ENCODE measurements at places on chromosomes 7 and 10.
A peak's percentile ranks its signal among the peaks of the same experiment; 100 is the strongest.

DNA sequence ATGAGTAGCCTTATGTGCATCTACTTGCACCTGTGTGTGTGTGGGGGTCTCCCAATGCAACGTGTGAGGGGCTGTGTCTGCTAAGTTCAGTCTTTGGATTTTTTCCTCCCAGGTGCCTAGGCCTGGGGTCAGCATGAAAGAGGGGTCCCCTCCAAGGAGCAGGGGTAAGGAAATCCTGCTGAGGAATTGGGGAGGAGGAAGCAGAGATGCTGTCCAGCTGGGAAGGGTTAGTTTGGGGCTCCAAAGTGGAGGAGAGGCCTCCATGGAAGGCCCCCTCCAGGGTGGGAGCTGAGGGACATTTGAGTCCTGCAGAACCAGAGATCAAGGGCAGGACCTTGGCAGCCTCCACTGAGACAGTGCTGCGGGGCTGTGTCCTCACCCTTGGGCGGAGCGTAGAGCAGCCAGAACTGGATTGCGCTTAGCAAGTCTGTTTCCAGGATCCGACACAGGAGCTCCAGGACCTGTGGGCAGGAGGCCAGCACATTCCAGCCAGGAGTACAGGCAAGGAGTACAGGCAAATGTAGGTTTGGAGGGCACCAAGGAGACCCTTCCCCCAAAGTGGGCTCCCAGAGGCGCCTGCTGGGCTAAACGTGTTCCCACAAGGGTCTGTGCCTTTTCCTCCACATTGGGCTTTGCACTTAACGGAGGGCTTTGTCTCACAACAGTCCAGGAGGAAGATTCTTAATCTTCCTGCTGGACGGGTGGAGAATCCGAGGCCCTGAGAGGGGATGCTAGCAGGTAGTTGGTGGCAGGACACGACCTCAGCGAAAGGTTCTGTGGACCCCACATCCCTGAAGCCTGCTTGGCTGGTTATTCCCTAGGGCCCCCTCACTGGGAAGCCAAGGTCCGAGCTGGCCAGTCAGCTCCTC is 10.1 kb downstream of the TBATA start:
- DNase-seq, result no peak

DNA sequence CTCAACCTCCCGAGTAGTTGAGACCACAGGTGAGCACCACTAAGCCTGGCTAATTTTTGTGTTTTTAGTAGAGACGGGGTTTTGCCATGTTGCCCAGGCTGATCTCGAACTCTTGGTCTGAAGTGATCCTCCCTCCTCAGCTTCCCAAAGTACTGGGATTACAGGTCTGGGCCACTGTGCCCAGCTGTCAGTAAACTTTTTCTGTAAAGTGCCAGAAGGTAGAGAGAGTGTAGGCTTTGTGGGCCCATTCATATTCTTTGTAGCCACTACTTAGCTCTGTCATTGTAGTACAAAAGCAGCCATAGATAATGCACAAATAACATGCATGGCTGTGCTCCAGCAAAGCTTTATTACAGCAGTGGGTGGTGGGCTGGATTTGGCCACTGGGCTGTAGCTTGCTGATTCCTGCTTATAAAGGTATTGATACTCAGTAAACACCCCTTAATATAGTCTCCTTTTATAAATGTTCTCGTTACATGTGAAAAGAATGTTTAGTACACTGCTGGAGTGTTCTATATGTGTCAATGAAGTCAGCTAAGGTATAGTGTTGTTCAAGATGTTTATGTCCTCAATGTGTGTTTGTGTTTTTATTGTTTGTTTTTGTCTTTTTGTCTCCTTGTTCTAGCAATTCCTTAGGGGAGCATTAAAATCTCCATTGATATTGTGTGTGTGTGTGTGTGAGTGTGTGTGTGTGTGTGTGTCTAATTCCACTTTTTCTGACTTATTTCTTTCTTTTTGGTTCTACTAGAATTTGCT is 644.7 kb upstream of the DPP6 start:
- no peak for DNase-seq

DNA sequence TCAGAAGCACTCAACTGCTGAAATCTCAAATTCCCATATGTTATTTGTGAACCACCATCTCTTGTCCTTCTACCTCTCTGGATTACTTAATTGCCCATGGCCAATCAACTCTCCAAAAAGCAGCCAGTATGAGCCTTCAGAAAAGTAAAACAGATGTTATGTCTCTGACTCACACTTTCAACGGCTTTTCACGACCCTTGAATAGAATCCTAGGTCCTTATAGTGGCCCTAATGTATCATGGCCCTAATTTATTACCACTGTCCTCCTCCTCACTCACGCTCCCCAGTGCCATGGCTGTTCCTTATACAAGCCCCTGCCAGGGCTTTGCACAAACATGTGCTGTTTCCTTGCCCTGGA is 20.0 kb downstream of the ZNF438 start:
- DNase-seq, result no peak

- no peak for DNase-seq
Observed at GRCh38 chr7:113504142-113504541, 385.8 kb upstream of the SMIM30 start.

DNA sequence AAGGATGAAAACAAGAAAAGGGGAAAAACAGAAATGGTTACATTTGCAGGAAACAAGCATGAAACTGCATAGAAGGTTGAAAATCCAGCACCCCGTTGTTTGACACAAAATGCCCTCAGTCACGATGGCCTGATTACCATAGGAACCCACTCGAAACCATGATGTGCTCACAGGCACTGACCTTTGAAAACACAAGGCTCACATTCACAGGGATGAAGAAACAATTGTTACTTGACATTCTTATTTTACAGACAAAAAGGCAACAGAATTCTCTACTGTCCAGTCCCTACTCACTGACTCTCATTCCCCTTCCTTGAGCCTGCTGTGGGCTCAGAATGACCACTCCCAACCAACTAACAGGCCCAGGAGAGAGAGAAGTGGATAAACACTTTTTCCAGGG is 131.4 kb upstream of the PDLIM1 start:
- no peak for DNase-seq

GRCh38 chr7:41401833-41402232 is 301.1 kb downstream of the INHBA start:
- DNase-seq, result no peak

DNA sequence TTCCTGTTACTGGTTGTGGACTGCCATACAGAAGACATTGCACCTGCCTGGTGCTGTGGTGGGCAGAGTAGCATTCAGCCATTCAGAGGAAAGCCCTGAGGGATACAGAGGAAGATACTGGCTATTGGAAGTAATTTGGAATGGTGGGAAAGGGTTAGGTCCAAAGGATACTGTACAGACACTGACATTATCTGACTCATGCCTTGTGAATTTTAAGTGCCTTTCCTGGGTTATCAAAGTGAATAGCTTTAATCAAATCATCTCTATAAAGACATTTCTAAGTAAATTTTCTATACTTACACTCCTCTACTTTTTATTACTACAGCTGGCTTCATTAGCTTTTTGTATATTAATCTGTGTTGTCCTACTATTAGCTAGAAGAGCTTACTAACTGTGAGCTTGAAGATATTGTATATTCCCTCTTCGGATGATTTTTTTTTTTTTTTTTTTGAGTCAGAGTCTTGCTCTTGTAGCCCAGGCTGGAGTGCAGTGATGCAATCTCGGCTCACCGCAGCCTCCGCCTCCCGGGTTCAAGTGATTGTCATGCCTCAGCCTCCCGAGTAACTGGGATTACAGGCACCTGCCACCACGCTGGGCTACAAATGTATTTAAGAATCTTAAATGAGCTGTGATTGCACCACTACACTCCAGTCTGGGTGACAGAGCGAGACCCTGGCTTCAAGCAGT is 186.5 kb downstream of the ADK start:
- DNase-seq, result no peak

DNA sequence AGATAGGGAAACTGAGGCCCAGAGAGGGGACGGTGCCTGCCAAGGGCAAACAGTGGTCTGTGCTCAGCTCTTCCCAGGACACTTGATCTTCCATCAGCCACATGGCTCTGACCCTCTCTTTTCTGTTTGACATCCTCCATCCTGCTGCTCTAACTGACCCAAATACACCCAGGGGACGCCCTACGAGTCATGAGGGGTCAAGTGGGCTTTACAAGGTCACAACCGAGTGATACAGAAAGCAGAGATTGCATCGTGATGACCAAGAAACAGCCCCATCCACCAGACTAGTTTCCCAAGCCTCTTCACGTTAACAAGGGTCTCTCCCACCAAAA is 131.2 kb upstream of the UNC5B start:
- no peak for DNase-seq

DNA sequence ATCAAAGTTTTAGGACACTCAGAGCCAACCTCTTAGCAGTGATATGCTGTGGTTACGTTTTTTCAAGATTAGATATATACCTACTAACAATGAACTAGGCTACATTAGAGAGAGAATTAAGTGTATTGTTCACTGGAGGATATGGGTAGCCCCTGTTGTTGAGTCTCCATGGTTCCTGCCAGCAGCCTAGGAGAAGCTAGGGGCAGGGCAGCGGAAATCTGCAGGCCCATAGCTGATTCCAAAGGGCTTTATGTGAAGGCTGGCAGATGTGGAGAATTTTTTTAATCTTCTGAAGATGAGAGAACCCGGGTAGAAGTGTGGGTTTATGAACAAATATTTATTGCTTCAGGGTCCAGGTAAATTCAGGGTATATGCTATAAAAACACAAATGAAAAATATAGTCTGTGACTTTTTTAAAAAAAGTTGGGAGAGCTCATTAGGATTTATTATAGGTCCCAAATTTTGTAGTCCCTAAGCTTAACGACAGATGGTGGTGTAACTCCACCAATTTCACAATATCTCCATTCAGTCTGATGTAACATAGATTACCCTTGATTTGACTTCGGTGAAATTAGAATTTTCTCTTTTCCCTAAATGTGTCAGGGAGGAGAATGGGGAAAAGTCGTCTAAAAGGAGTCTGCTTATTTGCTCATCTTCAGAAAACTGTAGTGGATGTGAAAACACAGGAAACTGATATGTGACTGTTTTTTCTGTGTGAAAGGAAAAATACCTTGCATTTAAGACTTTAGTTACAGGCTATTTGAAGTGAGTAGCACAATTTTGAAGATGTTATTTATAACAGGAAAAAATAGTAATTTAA is 163.0 kb upstream of the PPP1R3A start:
- DNase-seq, result no peak

GRCh38 chr10:36254199-36254598 is 612.1 kb upstream of the FZD8 start:
- no peak for DNase-seq

GRCh38 chr10:99143651-99144050 is 92.0 kb downstream of the HPSE2 start:
- no peak for DNase-seq

GRCh38 chr7:79272066-79272669 is 181.3 kb downstream of the MAGI2 start:
- DNase-seq, result no peak

- no peak for DNase-seq
Observed at GRCh38 chr10:100148353-100149211, 37.2 kb downstream of the ERLIN1 start.

GRCh38 chr10:133093291-133093690 is 5.6 kb downstream of the ADGRA1 start:
- DNase-seq, result peak; percentile 22

DNA sequence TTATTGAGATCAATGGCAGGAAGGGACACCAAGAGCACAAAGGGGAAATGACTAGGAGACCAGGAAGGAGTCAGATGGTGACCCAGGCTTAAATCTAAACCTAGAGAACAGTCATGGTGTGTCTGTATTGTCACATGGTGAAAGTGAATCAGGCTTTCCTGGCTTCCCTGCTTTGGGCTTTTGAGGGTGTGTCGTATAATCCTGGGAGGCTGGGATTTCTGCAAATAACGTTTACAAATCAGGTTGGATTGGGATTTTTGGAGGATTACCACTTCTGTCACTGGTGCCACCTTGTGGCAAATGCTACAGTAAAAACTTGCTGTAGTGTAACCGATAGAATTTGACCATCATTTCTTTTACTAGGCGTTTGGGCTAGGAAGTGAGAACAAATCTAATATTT is 502.6 kb downstream of the NRG3 start:
- DNase-seq, result no peak

- no peak for DNase-seq
Observed at GRCh38 chr7:149804106-149804505, 30.7 kb upstream of the ZNF467 start.

GRCh38 chr7:46291050-46291438 is 370.0 kb upstream of the IGFBP3 start:
- no peak for DNase-seq

GRCh38 chr7:80832006-80832405 is 86.8 kb downstream of the SEMA3C start:
- DNase-seq, result no peak

GRCh38 chr7:2724453-2725177 is 36.6 kb downstream of the AMZ1 start:
- no peak for DNase-seq

DNA sequence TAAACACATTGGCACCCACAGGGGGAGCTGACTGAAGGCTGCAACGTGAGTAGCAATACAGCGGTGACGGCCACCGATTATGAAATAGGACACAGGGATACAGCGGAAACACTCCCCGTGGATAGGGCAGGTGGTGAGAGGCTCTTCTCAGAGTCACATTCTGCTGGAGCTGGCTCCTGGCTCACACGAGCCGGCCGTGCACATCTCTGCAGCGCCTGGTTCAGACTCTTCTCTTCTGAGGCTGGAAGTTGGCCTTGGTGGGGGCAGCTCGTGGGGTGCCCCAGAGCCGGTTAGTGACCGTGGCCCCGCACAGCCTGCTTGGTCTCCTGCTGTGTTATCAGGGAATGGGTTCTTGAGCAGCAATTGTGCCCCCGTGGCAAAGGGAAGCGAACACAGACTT is 61.3 kb upstream of the EN2 start:
- DNase-seq, result no peak

- DNase-seq, result no peak
Observed at GRCh38 chr10:72802332-72802731, 91.2 kb upstream of the OIT3 start.

GRCh38 chr10:57465155-57465554 is 802.5 kb downstream of the IPMK start:
- DNase-seq, result no peak

DNA sequence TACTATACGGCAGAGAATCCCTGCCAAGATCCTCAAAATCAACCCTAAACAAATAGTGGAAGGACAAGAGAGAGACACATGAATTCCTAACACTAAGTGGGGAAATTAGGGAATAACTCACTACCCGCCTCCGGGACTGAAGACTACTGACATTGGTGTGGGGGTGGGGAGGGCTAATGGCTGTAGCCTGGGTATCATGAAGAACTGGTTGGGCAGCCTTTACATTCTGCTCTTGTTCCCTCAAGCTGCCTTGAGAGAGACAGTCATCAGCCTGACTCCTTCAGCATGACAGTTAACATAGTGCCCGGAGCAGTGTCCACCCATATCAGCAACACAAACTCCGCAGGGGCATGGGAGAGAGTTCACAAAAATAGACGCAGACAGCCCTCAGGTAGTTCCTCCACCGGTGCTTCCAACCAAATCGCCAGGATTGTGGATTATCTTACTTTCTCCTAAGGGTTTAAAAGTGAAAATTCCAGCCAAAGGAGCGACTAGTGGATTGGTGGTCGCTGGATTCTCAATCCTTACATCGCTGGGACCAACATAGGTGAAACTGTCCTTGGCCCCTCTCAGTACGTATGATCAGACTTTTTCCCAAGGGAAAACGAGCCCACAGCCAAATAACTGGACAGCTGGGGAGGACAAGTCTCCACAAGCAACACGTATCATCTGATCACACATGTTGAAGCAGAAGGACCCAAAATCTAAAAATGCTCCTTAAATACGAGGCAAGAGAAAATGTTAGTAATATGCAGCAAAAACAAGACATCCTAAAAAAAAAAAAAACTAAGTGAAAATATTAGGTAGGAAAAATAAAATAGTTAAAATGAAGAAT is 22.6 kb downstream of the TMEM254 start:
- no peak for DNase-seq

- no peak for DNase-seq
Observed at GRCh38 chr10:110774069-110775019, 97.4 kb upstream of the PDCD4 start.

All from anterior cingulate cortex (tissue), 58 donors.